ENCODE measurements at places on chromosomes 11 and 22.

DNA sequence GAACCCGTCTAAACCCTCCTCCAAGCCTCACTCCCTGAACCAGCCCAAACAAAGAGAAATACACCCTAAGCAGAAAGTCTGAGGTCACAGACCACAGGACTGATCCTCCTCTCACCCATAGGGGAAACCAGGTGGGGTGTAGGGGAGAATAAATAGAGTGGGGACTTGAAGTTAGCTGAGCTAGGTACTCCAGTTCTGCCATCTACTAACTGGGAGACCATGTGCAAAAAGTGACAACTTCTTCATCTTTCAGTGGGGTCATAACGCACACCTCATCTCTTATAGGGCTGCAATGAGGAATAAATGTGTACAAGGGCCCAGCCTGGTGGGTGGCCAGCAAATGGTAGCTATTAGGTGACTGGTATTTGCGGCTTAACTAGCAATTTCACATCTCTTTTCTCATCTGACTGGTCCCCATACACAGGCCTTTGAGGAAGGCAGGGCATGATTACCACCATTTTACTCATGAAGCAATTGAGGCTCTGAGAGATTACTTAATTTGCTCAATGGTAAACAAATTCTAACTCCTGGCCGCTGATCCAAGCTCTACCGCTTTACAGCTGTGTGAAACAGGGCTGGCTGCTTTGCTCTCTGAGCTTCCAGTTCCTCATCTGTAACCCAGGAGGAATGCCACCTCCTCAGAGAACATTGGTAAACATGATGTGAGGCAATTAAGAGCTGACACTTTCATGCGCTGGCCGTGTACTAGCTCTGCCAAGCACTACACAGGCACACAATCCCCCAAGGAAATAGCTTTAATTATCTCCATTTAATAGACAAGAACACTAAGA is 16.6 kb downstream of the TBC1D10A start:
- peak; percentile 67 for DNase-seq

DNA sequence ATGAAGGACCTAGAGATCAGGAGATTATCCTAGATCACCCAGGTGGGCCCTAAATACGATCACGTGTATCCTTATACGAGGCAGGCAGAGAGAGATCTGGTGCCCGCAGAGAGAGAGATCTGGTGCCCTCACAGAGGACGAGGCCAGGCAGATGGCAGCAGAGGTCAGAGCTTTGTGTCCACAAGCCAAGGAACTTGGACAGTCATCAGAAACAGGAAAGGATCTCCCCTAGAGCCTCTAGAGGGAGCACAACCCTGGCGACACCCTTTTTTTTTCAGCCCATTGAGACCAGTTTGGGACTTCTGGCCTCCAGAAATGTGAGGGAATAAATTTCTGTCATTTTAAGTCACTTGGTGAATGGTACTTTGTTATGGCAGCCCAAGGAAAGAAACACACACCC is 25.5 kb upstream of the TIMP3 start:
- DNase-seq = no peak

GRCh38 chr11:1228921-1229451 is 6.1 kb downstream of the MUC5B start:
- DNase-seq = no peak

DNA sequence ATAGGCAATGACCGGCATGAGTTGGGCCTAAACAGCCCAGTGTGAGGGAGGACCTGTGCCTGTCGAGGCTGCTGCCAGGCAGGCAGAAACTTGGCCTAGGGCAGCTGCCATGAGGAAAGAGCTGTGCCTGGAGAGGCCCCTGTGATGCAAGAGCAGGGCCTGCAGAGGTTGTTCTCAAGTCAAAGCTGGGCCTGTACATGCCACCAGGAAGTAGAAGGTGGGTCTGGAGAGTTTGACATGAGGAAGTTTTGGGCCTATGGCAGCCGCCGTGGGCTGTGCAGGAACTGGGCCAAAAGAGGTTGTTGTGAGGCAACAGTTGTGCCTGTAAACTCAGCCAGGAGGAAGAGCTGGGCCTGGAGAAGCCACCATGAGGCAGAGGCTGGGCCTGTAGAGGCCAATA is 43.2 kb downstream of the OR4C45 start:
- DNase-seq = no peak

- DNase-seq = no peak
These were observed 31.6 kb downstream of the GUCY1A2 start for GRCh38 chr11:106986673-106987072.

- DNase-seq = no peak
These were observed 47.1 kb downstream of the INSC start for GRCh38 chr11:15161790-15162189.

All from GM13976 (cell line).